SJSA1 (cell line): ENCODE measurements at places on chromosomes 2 and 18. TPM values are rescaled to one million over a fixed set of nuclear protein-coding genes. Genes with fewer than 3 reads are reported as not detected.
A peak's percentile ranks its signal among the peaks of the same experiment; 100 is the strongest.

ALPG gene
- total RNA-seq, result 0.03 TPM in 1 of 2 replicates, not detected in the other

- no peak for DNase-seq
- H3K4me3 ChIP-seq, result no peak overlapping the region
- no peaks in the 10 kb centered on the region for H3K4me1 ChIP-seq
- H3K27me3 ChIP-seq, result no peaks in the 10 kb centered on the region
These were observed 529.6 kb downstream of the CPS1 start for GRCh38 chr2:211086049-211086448.

- H3K27me3 ChIP-seq, result no peaks in the 10 kb centered on the region
- H3K4me1 ChIP-seq, result no peaks in the 10 kb centered on the region
- H3K27ac ChIP-seq, result no peak overlapping the region
- DNase-seq, result no peak
These were observed 7.2 kb downstream of the PCARE start for GRCh38 chr2:29066997-29067605.

- no peaks in the 10 kb centered on the region for H3K4me1 ChIP-seq
- H3K36me3 ChIP-seq, result no peaks in the 10 kb centered on the region
- DNase-seq, result no peak
- H3K4me3 ChIP-seq, result no peak overlapping the region
These were observed 445.6 kb upstream of the POU3F3 start for GRCh38 chr2:104408266-104408665.

DNA sequence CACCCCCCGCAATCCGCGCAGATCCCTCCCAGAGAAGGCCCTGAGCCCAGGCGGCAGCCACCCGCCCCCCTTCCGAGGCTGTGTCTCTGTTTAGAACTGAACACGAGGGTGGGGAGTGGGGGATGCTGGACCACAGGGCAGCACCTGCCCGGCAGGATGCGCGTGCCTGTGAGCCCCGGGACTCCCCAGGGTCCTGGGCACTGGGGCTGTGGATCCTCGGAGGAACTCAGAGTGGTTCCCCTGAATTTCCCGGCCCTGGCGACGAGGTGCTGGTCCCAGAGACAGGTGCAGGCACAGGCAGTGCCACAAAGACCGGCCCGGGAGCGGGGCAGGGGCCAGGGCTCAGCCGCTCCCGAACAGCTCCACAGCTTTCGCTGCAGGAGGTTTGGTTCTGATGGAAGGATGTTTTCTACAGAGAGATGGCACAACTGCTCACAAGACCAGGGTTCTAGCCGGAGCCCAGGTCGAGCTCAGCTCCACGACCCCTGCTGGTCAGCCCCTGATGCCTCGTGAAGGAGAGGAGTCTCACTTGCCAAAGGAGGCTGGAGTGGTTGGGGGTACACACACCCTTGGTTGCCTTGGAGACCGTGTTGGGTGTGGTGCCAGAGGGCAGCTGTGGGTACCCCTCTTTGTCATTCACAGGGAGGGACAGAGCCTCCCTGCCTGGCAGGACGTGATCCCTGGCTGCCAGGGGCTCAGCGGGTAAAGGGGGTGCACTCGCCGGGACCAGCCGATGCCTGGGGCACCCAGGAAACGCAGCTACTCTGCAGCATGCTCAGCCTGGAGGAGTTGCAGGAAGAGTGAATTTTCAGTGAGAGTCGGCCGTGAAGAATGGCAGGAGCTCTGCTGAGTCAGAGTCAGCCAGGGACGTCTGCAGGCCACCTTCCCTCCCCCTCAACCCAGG is 4.4 kb upstream of the NEU4 start:
- peaks cover 26% of the 10 kb centered on the region for H3K27me3 ChIP-seq
- H3K36me3 ChIP-seq, result no peaks in the 10 kb centered on the region
- no peak overlapping the region for H3K27ac ChIP-seq
- H3K4me1 ChIP-seq, result peaks cover 20% of the 10 kb centered on the region
- H3K4me3 ChIP-seq, result no peak overlapping the region

- no peak overlapping the region for H3K4me3 ChIP-seq
- H3K27me3 ChIP-seq, result no peaks in the 10 kb centered on the region
- H3K27ac ChIP-seq, result no peak overlapping the region
- no peaks in the 10 kb centered on the region for H3K4me1 ChIP-seq
These were observed 100.0 kb upstream of the TCF4 start for GRCh38 chr18:55688030-55688429.

DNA sequence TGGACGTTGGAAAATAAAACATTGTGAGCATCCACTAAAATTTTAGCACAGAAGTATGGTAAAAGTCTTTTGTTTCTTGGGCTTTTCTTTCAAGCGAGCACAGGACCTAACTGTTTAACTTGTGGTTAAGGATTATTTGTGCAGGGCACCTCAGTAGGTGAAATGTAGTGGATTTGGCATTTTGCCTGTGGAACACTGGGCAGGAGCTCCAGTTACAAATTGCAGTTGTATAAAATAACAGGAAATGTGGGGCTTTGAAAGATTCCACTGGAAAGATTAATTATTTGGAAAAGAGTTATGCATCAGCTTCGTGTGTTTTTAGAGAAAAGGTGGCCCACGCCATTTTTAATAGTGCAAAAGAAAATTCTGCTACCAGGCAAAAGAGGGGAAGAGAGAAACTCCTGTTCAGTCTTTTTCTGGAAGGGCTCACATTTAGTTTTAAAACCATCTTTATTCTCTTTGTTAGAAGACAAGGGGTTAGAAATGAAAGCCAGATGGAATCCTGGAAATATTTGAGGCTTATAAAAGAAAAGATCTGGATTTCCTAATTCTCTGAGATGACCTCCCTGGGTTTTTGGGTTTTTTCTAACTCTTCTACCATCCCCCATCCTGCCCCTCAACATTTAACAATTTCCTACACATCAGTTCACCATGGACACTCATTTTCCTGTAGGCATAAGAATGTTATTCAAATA is 144.3 kb upstream of the SERTAD2 start:
- H3K4me1 ChIP-seq, result peaks cover 27% of the 10 kb centered on the region

- H3K4me1 ChIP-seq, result peaks cover 51% of the 10 kb centered on the region
- no peaks in the 10 kb centered on the region for H3K36me3 ChIP-seq
- peak overlapping the region; percentile 39 for H3K4me3 ChIP-seq
- H3K27ac ChIP-seq, result peak overlapping the region; percentile 94
These were observed 10.0 kb upstream of the PROC start for GRCh38 chr2:127408004-127408806.

GRCh38 chr18:34880882-34881834 is 160.1 kb upstream of the MAPRE2 start:
- H3K27me3 ChIP-seq, result no peaks in the 10 kb centered on the region
- no peak overlapping the region for H3K27ac ChIP-seq
- no peaks in the 10 kb centered on the region for H3K36me3 ChIP-seq
- no peak for DNase-seq
- H3K4me1 ChIP-seq, result peaks cover 8% of the 10 kb centered on the region
- H3K4me3 ChIP-seq, result no peak overlapping the region

DNA sequence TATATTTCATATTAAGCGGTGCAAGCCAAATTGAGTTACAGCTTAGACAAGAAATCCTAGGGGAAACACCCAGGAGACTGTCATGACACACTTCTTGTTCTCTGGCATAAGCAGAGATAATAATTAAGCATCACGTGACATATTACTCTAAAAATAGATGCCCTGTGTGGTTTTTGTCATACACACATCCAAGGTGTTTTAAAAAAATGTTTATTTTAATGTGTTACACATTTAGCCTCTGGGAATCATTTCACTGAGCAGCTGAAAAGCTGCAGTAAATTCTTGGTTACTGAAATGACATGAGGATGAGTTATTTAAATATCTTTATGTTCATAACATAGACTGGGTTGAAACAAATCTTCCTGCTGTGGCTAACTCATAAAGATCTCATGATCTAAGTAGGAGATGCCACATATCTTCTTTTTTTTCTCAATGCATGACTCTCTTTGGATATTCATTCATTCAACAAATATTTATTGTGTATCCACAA is 38.0 kb upstream of the ERMN start:
- H3K4me3 ChIP-seq, result no peak overlapping the region
- no peaks in the 10 kb centered on the region for H3K36me3 ChIP-seq
- no peak overlapping the region for H3K27ac ChIP-seq

DNA sequence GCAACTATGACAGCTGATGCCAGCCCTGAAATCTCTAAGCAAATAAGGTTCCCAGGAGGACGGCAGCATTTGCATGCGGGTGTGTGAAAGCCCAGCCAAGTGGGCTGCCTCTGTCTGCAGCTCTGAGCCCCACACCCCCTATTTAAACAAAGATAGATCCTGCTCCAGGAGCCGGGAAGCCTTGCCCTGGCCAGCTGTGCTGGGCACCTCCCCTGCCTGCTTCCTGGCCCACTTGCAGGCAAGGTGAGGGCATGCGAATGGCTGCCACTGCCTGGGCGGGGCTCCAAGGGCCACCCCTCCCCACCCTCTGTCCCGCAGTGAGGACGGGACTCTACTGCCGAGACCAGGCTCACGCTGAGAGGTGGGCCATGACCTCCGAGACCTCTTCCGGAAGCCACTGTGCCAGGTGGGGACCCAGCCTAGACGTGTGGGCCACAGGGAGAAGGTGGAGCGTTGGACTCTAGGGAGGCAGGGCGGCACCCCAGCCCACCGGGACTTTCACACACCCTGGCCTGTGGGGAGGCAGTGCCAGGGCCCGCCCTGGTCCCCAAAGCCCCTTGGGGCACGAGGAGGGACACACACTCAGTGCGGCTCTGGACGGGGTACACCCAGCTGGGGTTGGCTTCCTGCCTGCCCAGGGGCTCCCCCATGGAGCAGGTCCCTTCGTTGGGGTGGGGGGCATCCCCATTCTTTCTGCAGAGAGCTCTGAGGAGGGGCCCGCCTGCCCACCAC is at the start of gene ANO7:
Gene ANO7 (plus strand): TSS at position 317 of the 732 bp plus-strand sequence. CDS start 1,387 bp downstream, outside the sequence.
- no peak within 1 kb of the TSS for H3K27ac ChIP-seq
- no peaks in the 10 kb centered on the region for H3K4me1 ChIP-seq
- no peaks in the 10 kb centered on the region for H3K27me3 ChIP-seq
- H3K36me3 ChIP-seq, result peaks cover 1% of the 10 kb centered on the region; the same call in 1 of the 2 replicates
- no peak within 1 kb of the TSS for H3K4me3 ChIP-seq
- DNase-seq, result no peak

DNA sequence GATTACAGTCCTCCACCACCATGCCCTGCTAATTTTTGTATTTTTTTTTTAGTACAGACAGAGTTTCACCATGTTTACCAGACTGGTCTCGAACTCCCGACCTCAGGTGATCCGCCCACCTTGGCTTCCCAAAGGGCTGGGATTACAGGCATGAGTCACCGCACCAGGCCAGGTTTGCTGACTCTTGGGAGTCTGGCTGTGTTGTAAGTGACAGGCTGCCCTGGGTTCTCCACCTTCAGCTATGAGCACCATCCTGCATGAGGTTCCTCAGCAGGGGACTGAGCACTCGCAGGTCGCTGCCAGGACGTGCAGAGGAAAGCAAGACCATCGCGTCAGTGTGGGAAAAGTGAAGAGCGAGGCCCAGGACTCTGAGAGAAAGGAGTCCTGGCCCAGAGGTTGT is 112.6 kb upstream of the NDUFV2 start:
- H3K27me3 ChIP-seq, result no peaks in the 10 kb centered on the region
- H3K4me1 ChIP-seq, result peaks cover 8% of the 10 kb centered on the region; the same call in 1 of the 2 replicates
- H3K4me3 ChIP-seq, result no peak overlapping the region
- DNase-seq, result no peak
- H3K36me3 ChIP-seq, result no peaks in the 10 kb centered on the region

DNA sequence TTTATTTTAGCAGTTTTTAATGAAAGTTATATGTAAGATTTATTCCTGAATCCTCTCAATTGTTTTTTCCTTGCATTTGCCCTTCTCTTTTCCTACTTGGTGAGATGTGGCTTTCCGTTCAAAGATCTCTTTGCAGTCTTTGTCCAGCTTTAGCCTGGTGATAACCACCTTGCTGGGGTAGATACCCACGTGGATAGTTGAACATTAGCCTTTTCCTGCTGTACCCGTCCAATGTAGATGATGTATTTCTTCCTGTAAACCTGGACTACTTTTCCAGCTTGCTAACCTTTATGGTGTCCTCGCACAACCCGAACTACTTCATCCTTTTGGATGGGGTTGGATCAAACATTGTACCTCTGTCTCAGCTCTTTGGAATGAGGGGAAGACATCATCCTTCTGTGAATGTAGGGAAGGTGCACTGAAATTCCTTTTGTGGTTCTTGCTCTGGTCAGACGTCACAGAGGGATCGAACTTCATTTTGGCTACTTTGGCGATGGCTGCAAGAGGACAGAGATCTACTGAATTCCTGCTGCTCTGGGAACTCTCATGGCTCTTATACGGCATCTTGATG is 293.2 kb upstream of the EPAS1 start:
- no peaks in the 10 kb centered on the region for H3K27me3 ChIP-seq
- DNase-seq, result no peak
- no peaks in the 10 kb centered on the region for H3K36me3 ChIP-seq
- H3K27ac ChIP-seq, result no peak overlapping the region
- H3K4me3 ChIP-seq, result no peak overlapping the region

- no peaks in the 10 kb centered on the region for H3K36me3 ChIP-seq
- no peaks in the 10 kb centered on the region for H3K27me3 ChIP-seq
- no peaks in the 10 kb centered on the region for H3K4me1 ChIP-seq
- H3K27ac ChIP-seq, result no peak overlapping the region
These were observed 143.0 kb downstream of the RAD51AP2 start for GRCh38 chr2:17375262-17375661.

DNA sequence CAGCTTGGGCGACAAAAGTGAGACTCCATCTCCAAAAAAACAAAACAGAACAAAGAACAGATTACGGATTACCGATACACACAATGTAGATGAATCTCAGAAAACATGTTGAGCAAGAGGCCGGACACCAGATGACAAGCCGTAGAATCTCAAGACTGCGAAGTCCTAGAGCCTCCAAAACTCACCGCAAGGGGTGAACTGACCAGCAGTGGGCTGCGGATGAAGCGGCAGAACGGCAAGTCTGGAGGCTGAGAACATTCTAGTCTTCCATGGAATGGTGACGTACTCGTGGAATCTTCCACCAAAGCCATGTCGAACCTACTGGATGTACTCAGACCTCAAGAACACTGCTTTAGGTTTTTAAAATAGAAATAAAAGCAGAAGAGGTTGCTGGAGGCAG is 198.8 kb downstream of the NDUFA10 start:
- H3K4me1 ChIP-seq, result peaks cover 14% of the 10 kb centered on the region
- H3K36me3 ChIP-seq, result no peaks in the 10 kb centered on the region

- no peak overlapping the region for H3K4me3 ChIP-seq
- no peak for DNase-seq
- no peak overlapping the region for H3K27ac ChIP-seq
- no peaks in the 10 kb centered on the region for H3K4me1 ChIP-seq
These were observed 101.6 kb upstream of the SIX3 start for GRCh38 chr2:44839771-44840502.

DNA sequence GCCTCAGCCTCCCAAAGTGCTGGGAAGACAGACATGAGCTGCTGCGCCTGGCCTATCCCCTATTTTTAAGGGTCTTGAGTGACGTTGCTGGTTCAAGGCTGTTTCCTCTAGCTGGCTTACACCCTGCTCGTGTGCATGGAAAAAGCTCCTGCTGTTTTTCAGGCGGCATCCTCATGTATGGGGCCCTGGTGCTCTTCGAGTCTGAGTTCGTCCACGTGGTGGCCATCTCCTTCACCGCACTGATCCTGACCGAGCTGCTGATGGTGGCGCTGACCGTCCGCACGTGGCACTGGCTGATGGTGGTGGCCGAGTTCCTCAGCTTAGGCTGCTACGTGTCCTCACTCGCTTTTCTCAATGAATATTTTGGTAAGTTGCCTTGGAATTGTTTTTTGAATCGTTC is 22.0 kb upstream of the NFATC1 start:
- H3K4me1 ChIP-seq, result no peaks in the 10 kb centered on the region; the same call in 1 of the 2 replicates
- H3K27ac ChIP-seq, result no peak overlapping the region
- H3K4me3 ChIP-seq, result no peak overlapping the region
